ENCODE measurements at places on chromosomes 11 and 22. TPM values are rescaled to one million over a fixed set of nuclear protein-coding genes. Genes with fewer than 3 reads are reported as not detected.

Gene PATE2
- total RNA-seq, result not detected

Gene ALG9
- 22.7 TPM for total RNA-seq

DNA sequence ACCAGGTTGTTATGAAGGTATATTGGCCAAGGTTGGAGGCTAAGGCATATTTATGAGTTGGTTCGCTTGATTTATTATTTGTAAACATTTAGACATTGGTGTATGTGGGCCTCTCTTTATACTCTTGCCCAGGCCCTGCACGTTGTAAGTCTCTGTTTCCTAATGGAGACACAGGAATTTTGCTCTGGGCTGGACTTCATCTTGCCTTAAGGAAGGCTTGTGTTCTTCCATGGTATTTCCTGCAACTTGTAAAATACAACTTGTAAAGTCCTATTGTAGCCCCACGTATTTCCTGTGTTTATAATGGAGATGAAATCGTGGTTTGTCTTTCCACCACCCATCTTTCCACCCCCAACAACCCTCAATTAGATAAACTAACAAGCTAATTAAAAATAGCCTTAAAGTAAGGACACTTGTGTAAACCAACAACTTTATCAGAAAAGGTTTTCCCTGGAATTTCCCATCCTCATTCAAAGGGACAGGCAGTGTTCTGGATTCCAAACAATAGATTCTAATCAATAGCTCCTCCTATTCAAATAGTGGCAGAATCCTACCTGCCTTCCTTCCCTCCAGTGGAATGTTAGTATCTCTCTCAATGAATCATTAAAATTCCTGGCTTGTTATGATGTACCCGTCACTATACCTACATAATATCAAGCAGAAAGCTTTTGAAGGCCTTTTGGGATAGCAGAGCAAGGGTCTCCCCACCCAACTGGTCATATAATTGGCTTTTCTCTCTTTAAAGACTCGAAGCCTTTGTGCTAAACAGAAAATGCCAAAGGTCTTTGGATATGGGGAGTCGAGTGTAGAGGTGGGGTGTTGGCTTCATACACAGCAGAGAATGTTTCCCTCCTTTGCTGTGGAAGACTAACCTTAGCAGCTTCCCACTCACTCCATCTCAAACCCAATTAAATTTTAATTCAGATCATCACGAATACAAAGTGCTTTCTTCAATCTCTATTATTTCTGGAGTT is 77.1 kb downstream of the UBASH3B start:
- no peak for DNase-seq

GRCh38 chr22:31184015-31184414 is 24.0 kb downstream of the RNF185 start:
- no peak for DNase-seq

GRCh38 chr22:32338757-32339156 is 18.9 kb upstream of the RFPL3 start:
- no peak for DNase-seq

DNA sequence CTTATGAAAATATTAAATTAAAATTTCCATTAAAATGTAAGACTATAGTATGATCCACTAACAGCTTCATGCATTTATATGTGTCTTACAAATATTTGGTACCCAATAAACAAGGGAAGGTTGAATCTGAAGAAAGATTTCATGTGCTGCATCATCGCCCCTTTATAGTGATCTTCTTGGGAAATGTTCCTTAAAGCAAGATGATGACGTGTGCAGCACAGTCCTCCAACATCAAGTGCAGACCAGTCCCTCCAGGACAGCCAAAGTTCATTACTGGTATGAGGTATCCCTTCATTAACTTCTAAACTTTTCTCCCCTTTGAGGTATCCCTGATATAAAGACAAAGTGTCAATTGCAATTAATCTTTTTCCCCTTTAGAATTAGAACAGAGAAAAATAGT is 567.0 kb downstream of the METTL15 start:
- no peak for DNase-seq
